ENCODE measurements at places on chromosomes 7 and 10. TPM values are rescaled to one million over a fixed set of nuclear protein-coding genes. Genes with fewer than 3 reads are reported as not detected.

Gene TMEM72
- not detected for total RNA-seq

Gene PIP
- total RNA-seq: not detected

Gene FAM25G
- total RNA-seq: not detected

Gene HOXA3
- not detected for total RNA-seq

Gene PRXL2A
- 80.3 TPM for total RNA-seq

Gene EPDR1
- total RNA-seq: 20.0 TPM

Gene AHCYL2
- 15.9 TPM for total RNA-seq

Gene HMX3
- total RNA-seq: not detected

Gene AMZ1
- 1.6 TPM for total RNA-seq

Gene UCN3
- total RNA-seq: not detected

Gene PDK4
- total RNA-seq: 2.9 TPM

Gene PDZD7
- total RNA-seq: 10.2 TPM

Gene CFAP69
- total RNA-seq: 3.3 TPM

Gene CASD1
- total RNA-seq: 110 TPM

Gene ZNF775
- total RNA-seq: 10.2 TPM

Gene LRRC4
- total RNA-seq: 13.9 TPM

Gene LRRC18
- total RNA-seq: not detected

Gene GPR15LG
- not detected for total RNA-seq
